Activated CD8-positive, alpha-beta T cell treated with anti-CD3 and anti-CD28 coated beads, Interleukin-2, amount 10 ng/mL, durations not matched to agents 7 days and 5 days (primary cell): ENCODE measurements at places on chromosomes 5 and 9.

- no peak for DNase-seq
These were observed 222.7 kb upstream of the ACO1 start for GRCh38 chr9:32161720-32162119.

GRCh38 chr9:129557192-129558036 lies 63.5 kb downstream of the C9orf50 start:
- no peak for DNase-seq

DNA sequence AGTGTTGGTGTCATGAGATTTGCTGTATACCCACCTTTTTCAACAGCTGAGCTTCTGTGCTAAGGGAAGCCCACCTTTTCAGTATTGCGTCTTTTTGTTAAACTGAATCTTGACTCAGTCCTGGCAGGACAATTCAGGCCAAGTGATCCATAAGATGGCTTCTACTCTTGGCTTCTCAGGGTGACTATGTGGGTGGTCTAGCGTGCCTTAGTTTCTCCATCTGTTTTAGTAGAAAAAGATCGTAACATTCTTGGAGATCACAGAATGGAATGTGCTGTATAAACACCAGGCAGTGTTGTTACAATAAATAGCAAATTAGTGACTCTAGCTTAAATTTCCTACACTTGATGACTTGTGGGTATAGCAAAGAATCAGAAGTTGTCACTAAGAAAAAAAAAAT lies 66.6 kb downstream of the PCSK5 start:
- DNase-seq: no peak

DNA sequence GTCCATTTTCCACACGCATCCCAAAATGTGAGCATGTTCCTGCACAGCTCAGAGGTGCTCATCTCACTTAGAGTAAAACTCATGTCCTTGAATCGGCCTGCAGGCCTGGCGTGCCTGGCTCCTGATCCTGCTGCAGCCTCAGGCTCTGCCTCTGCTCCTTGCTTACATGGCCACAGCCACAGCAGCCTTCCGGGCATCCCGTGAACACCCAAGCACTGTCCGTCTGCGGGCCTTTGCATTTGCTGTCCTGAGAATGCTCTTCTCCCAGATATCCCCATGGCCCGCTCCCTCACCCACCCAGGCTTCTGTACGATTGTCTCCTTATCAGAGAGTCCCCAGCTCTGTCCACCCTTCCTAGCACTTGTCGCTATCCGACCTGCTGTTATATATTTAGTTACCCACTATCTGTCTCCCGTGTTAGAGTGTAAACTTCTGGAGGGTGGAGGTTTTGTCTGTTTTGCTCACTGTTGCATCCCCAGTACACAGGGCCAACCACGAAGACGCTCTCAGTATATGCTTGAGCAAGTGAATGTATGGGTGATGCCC lies 21.9 kb downstream of the FGF18 start:
- no peak for DNase-seq

- DNase-seq: no peak
These were observed 689.6 kb downstream of the TAF11L14 start for GRCh38 chr5:18323891-18324290.

DNA sequence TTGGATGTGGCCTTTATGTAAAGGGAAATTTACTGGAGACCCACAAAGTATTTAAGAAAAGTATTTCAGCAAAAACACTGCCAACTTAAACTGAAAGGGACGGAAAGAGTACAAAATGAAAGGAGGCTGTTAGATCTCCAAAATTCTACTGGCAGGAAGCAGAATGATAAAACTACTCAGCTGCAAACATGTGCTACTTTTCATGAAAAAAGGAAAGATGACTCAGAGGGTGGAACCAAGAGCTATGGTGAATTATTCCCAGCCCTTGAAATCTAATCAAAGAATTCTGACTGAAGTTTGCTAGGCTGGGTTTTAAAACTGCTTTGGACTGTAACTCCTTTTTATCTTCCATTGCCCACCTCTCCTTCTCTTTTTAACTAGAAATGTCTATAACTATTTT lies 58.6 kb upstream of the ZBED3 start:
- DNase-seq: no peak

- no peak for DNase-seq
These were observed 26.0 kb downstream of the NDUFS6 start for GRCh38 chr5:1827025-1827885.

GRCh38 chr9:132006677-132007370 lies 72.8 kb downstream of the MED27 start:
- DNase-seq: peak; percentile 37

GRCh38 chr9:8751406-8751930 lies 951.9 kb upstream of the DMAC1 start:
- no peak for DNase-seq

GRCh38 chr5:143338658-143339366 lies 64.7 kb downstream of the NR3C1 start:
- DNase-seq: no peak

DNA sequence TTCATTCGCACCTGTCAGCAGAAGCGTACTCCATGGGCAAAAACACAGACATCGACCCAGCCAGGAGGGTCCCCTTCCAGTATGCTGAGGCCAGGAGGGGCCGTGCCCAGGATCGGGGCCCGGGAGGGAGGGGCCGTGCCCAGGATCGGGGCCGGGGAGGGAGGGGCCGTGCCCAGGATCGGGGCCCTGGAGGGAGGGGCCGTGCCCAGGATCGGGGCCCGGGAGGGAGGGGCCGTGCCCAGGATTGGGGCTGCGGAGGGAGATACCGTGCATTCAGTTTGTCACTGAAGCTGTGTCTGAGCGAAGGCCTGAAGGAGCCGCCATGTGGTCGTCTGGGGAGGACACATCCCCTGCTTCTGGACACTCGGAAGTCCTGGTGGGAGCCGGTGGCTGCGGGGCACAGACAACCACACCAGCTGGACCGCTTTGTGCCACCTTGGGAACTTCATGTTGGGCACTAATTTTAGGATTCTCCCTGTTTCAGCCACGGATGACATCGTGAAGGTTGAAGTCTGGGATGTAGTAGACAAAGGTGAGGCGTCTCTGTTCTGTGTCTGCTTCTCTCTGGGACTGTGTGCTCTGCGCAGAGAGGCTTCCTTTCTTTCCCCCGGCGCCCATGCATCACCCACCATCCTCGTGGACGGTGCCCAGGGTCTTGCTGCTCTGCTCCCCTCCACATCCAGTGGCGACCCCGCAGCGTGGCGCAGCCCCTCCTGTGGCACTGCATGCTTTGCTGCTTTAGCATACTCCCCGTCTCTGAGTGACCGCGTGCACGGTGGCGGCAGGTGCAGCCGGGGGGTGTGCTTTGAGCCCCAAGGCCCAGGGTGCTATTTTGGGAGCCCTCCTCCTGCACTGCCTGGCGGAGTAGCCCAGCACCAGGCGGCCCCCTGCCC lies 16.7 kb upstream of the AJM1 start:
- no peak for DNase-seq

- no peak for DNase-seq
These were observed 571.0 kb downstream of the NR2F1-AS1 start for GRCh38 chr5:93010037-93010436.

- DNase-seq: no peak
These were observed 54.1 kb upstream of the ABL1 start for GRCh38 chr9:130780865-130781504.

GRCh38 chr9:4486176-4486575 lies 4.1 kb upstream of the SLC1A1 start:
- no peak for DNase-seq
